H4 (cell line): ENCODE measurements at places on chromosomes 7 and 10. TPM values are rescaled to one million over a fixed set of nuclear protein-coding genes. Genes with fewer than 3 reads are reported as not detected.
A peak's percentile ranks its signal among the peaks of the same experiment; 100 is the strongest.

DNA sequence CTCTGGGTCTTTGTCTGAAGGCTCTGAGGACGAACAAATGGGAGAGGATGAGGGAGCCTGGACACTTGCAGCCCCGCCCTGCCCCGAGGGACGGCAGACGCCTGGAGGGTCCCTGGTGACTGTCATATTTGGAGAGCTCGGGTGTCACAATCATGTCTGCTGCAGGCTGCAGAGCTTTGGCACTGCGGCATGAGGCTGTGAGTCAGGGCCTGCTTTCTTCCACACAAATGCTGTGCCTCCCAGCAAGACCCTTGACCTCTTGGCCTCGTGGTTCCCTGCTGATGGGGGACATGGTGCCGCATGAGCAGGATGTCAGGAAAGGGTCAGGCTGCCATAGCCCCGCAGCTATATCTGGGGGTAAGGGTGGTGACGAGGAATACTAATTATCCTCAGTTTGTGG lies 64.9 kb upstream of the PPIF start:
- no peak for DNase-seq

GRCh38 chr10:29033311-29033940 lies 255.4 kb upstream of the LYZL1 start:
- DNase-seq, result no peak

DNA sequence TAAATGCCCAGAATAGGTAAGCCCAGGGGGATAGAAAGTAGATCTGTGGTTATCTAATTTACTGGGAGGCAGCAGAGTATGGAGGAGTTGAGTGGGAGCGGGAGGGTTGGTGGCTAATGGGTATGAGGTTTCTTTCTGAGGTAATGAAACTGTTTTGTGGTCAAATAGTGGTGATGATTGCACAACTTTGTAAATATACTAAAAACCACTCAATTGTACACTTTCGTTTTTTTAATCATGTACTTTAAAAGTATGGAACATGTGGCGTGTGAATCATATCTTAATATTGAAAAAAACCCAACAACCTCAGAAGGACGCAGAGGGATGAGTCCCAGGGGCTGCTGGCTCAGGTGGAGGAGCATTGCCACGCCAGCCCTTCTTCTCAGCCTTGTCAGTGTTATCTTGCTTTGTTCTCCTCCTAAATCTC lies 118.1 kb downstream of the WDR11 start:
- DNase-seq, result peak; percentile 87

DNA sequence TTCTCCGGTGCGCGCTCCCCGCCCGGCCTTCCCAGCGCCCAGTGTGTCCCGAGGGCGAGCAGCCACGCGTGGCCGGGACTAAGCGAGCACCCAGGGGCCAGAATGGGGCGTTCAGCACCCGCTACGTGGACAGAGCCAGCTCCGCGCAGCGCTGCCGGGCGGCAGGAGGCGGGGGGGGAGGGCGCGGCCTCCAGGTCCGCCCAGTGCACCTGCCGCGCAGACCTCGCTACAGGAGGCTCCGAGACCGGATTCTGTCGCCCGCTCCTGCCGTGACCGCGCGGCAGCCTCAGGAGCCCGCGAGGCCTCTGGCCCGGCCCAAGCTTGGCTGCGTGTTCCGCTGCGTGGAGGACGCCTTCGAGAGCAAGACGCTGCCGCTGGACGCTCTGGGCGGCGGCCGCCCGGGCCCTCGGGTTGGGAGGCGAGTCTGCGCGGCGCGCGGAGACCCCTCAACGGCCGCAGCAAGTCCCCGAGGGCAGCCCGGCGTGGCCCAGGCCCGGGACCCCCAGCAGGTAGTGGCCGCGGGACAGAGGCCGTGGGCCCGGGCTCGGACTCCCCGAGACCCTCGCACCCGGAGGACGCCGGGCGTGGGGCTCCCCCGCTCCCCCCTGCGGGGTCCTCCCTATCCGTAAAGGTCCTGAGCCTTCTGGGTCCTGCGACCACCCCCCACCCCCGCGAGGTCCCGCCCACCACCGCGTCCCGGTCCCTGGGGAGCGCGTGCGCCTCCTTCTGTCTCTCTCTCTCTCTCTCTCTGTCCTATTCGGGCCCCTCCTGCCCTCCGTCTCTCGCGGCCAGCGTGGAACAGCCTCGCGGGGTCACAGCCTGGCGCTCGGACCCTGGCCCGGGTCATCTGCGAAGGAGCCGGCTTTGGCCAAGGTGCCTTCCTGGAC lies 904 bp upstream of the DPYSL4 start:
- DNase-seq, result no peak

DNA sequence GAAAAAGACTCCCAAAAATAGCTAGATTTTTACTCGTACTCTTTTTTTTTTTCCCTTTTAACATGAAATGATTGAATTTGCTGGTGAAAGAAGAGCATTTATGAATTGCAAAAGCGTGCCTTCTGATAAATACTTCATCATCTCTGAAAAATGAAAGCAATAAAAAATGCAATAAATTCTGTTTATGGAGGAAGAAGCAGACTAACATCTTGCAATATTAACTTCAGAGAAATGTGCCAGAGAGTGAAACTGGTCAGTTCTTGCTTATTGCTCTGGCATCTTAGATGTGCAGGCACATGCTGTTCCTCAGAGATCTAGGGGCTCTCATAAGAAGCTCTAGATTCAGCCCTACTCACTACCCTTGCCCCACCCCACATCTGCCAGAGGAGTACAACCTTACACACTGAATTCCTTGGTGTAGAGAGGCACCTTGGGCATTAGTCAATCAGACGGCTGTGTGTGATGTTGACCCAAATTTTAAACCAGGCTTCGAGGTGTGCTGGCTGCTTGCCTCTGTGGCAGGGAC lies 891.1 kb upstream of the GHITM start:
- no peak for DNase-seq

GRCh38 chr7:151017953-151018420 lies 6.3 kb downstream of the ATG9B start:
- no peak for DNase-seq

DNA sequence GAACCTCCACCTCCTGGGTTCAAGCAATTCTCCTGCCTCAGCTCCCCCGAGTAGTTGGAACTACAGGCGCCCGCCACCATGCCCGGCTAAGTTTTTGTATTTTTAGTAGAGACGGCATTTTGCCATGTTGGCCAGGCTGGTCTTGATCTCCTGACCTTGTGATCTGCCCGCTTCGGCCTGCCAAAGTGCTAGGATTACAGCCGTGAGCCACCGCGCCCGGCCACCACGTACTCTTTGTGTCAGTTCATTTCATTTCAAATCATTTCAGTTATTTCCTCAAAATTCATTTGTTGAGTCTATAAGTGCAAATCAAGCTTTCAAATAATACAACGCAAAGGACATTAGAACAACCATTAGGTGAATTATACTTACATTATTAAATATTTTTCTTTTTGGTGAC lies 943.8 kb downstream of the TYW1 start:
- no peak for DNase-seq

GRCh38 chr7:147798001-147798400 lies 792.6 kb upstream of the C7orf33 start:
- DNase-seq, result no peak

GRCh38 chr7:19814776-19815175 lies 41.4 kb upstream of the TMEM196 start:
- no peak for DNase-seq

GRCh38 chr10:43264965-43265798 lies 1.7 kb downstream of the RASGEF1A start:
- peak; percentile 1 for DNase-seq

DNA sequence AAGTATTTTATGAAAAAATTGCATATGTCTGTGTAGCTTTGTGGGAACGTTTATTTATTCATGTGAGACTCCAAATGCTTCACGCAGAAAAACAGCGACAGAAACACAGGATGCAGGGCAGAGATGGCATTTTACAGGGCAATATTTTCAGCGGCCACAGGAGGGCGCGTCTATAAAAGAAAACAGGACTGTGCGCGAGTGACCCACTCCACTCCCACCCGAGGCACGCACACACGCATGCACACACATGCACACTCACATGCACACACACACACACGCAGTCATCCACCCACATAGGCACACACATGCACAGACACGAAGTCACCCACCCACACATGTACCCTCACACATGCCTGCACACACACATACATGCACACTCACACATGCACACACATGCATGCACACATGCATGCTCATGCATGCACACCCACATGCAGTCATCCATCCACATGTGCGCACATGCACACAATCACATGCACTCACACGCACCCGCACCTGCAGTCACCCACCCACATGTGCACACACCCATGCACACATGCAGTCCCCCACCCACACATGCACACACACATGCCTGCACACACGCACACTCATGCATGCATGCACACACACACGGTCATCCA lies 96.3 kb downstream of the DNAJB6 start:
- DNase-seq, result no peak

DNA sequence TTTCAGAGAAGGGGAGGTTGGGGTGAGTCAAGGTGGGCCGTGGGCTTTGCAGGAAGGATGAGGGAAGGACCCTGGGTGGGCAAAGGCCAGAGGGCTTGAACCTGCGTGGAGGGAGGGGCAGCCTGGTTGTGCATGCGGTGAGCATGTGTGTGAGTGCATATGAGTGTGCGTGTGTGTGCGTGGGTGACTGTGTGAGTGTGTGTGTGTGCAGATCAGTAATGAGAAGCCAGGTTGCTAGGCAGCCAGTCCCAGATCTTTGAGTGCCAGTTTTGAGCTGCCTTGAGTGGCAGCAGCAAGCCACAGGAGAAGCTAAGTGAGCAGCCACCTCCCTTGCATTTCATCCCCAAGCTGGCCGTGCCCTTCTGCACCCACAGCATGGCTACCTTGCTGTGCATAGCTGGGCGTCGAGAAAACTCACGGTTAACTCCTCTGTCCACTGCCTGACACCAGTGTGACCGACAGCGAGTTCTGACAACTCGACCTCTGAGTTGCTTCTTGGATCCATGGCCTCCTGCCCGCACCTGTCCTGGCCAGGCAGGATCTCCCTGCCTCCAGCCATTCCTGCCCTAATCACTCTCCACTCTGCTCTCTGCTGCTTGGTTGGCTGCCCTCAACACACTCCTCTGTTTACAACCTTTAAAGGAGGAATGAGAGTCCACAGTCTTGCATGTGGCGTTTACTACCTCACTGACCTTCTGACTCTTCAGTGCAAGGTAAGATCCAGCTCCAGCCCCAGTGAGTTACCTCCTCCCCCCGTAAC lies 775.4 kb downstream of the TYW1 start:
- no peak for DNase-seq

GRCh38 chr7:148368562-148368961 lies 222.0 kb upstream of the C7orf33 start:
- DNase-seq, result no peak

GRCh38 chr7:49986191-49986590 lies 106.9 kb downstream of the ZPBP start:
- DNase-seq, result no peak

GRCh38 chr10:113019692-113020474 lies 69.8 kb downstream of the TCF7L2 start:
- no peak for DNase-seq

- no peak for DNase-seq
These were observed 86.8 kb upstream of the CACNA2D1 start for GRCh38 chr7:82530361-82530760.

DNA sequence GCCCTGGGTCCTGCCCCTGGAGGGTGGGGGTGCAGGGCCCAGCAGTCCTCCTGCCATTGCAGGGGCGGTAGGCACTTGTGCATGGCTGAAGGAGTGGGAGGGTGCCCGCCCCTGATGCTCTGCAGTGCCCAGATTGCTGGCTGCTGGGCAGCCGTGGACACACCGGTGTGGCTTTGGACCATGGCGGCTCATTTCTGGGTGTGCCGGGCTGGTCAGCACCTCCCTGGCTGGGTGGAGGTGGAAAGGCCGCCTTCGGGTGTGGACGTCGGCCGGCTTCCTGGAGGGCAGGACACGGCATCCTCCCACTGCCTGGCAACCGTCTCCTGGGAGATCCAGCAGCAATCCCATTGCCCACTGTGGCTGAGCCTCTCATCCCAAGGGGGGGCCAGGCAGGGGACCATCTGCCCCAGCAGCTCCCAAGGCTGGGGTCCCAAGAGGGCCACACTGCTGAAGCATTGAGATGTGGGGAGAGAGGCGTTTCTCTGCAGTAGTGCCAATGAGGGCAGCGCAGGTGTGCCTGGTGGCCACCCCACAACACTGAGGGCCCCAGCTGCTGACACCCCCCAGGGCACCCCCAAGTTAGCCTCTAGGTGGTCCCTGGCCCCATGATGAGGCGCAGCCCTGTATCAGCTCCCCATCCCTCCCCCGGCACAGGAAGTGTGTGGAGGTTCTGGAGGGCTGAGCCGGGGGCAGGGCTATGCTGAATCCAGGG lies 12.9 kb downstream of the TTYH3 start:
- DNase-seq, result no peak

DNA sequence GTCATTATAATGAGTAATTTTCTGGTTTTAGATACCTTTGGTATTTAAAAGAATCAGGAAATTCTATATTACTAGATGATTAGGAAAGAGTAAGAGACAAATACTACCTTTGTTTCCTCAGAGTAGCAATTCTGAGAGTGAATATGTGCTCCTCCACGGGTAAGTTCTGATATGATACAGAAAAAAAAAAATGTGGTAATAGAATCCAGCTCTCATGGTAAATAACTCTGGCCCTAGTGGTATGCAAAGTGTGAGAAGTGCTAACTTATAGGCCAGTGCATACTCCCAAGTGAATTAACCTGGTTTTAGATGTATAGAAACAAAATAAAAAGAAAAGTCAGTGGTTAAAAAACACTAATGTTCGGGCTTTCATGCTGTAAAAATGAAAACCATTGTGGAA lies 512.6 kb upstream of the SEMA3D start:
- DNase-seq, result no peak

DNA sequence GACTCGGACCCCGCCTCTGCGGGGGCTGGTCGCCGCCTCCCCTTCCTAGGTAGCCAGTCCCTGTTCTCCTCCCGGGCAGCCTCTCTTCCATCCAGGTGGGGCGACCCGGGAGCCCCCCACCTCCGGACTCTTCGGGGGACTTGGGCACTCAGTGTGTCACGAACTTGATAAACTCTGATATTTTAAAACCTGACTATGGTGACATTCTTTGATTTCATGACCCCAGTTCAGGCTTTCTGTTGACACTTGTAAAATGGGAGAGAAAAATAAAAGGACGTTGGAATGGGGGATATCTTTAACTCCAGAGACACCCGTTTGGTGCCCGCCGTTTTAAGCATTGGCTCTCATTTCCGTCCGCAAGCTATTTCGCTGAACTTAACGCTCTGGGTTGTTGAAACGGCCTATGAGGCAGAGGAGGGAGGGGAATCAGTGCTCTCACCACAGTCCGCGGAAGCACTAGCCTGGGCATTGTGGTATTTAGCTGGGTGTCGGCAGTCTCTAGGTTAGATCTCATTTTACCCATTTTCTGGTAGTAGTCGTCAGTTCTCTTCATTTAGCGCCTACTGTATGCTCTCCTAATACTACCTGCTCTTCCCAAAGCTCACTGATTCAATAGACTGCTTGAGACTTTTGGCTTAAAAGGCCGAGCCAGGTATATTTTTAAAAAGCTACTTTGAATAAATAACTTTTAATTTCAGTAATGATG lies 738 bp downstream of the VPS26A start:
- DNase-seq, result peak; percentile 11

AGR2 gene
- not detected in 2 replicates for total RNA-seq

MBLAC1 gene
- 0.52 and 1.6 TPM in 2 replicates for total RNA-seq

CRHR2 gene
- total RNA-seq, result not detected in 2 replicates

GRM3 gene
- total RNA-seq, result not detected in 2 replicates

TFPI2 gene
- 16.0 and 18.0 TPM in 2 replicates for total RNA-seq

CCL24 gene
- not detected in 2 replicates for total RNA-seq

SPRN gene
- total RNA-seq, result not detected in 2 replicates

ECHS1 gene
- total RNA-seq, result 148 and 156 TPM in 2 replicates

CALY gene
- not detected in 2 replicates for total RNA-seq

PAPOLB gene
- 0.02 TPM in 1 of 2 replicates, not detected in the other for total RNA-seq

KCNMA1 gene
- 8.0 and 8.4 TPM in 2 replicates for total RNA-seq

NEURL1 gene
- total RNA-seq, result 0.10 and 0.72 TPM in 2 replicates
